ENCODE measurements at places on chromosomes 4 and X.

- DNase-seq = no peak
Measured at GRCh38 chr4:187565416-187565815, 430.2 kb upstream of the ZFP42 start.

DNA sequence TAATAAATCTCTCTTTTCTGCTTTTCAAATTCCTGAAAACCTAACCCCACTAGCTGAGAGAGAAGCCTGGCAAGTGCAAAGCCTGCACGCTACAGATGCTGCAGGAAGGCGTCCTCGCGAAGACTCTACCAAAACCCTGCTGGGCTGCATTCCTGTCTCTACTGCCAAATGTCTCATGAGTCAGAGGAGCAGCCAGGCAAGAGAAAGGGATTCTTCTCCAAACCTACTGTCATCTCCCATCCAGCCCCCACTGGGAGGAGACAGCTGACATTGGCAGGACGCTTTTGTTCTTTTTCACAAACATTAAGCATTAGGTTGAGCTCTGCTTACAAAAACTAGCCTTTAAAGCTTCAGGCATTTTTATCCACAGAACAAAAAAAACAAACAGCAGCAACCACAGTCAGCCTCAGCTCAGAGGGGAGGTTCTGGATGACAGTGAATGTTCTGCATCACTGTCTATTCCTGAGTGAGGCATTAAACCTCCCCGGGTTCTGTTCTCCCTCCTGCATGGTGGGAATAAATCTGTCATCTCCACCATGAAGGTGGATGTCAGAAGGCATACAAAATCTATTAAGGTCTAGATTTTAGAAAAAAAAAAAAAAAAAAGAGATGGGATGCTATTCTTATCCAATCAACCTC, 18.0 kb downstream of the CRMP1 start:
- no peak for DNase-seq

- no peak for DNase-seq
Measured at GRCh38 chrX:99308302-99308701, 1101.8 kb downstream of the PCDH19 start.

DNA sequence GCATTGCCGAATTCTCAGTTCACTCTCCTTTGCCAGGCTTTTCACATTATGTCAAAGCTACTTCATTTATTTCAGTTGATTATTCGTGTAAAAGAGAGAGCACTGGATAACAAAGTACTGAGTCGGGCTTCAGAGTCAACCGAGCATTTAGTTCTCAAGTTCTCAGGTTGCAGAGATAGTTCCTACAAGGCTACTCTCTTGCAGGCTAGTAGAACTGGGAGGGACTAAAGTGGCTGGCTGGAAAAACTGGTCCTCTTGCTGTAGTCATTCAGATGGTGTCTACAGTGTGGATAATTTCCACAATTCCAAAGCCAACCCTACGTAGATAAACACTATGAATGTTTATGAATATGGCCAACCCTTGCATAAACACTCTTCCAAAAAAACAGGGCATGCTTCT, 4.6 kb upstream of the CCNG2 start:
- DNase-seq = no peak

DNA sequence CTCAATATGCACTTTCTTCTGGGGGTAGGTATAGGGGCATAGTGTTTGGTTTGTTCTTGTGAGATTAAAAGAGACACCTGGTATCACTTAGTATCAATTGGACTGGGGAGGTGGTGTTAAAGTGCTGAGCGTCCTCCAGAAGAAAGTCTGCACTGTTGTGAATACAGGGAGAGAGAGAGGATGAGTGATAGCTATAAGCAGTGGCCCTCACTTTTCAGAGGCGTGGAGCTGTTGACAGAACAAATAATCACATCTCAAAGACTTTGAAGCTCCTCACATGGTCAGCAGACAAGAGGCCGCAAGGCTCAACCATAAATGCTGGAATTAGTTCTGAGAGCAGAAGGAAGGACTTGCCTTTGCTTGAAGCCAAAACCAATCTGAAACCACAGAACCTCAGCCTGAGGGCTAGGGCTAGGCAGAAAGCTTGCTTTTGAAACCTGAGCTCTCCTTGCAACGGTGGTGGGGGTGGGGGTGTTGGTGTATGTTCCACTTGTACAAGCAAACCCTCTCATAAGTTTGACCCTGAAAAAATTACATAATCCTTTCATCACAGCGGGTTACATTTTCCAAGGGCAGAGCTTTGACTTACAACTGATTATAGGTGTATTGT, 123.2 kb upstream of the SCML1 start:
- no peak for DNase-seq

- no peak for DNase-seq
Measured at GRCh38 chr4:185352741-185353140, 43.0 kb downstream of the LRP2BP start.

DNA sequence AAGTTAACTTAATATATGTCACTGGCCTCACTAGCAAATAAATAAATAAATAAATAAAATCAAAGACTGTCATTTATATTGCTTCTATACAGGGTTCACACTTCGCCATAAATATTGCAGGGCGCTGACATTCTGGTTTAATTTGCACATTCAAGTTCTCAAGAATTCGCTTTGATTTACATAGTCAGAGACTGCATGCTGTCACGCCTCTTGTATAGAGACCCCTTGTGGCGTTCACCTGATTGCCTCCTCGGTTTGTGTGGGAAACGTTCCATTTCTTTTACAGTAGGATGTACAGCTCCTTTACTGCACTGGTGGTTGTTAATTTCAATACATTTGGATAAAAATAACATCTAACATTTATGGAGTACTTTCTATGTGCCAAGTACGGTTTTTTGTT, 71.3 kb upstream of the ADGRG2 start:
- no peak for DNase-seq

- no peak for DNase-seq
Measured at GRCh38 chr4:3781193-3781886, 15.2 kb downstream of the ADRA2C start.

- no peak for DNase-seq
Measured at GRCh38 chr4:174503079-174503715, 19.1 kb downstream of the HPGD start.

GRCh38 chr4:102263024-102263787, 82.1 kb downstream of the SLC39A8 start:
- DNase-seq = no peak

DNA sequence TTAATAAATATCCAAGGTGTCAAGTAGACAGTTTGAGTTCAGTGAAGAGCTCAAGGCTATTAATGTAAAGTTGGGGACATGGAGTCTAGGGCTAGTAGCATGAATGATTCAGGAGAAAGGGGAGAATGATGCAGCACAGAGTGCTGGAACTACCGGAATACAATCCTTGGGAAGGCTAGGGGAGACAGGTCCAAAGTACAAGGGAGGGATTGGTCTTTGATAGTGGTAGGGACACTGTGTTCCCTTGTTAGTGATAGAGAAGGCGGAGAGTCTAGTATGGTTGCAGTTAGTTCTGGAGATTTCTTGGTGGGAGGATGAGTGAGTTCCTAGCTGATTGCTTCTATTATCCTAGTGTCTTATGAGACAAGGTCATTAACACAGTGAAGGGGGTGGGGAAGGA, 8.7 kb downstream of the GCNA start:
- no peak for DNase-seq

- no peak for DNase-seq
Measured at GRCh38 chr4:184355111-184355604, 119.2 kb downstream of the IRF2 start.

DNA sequence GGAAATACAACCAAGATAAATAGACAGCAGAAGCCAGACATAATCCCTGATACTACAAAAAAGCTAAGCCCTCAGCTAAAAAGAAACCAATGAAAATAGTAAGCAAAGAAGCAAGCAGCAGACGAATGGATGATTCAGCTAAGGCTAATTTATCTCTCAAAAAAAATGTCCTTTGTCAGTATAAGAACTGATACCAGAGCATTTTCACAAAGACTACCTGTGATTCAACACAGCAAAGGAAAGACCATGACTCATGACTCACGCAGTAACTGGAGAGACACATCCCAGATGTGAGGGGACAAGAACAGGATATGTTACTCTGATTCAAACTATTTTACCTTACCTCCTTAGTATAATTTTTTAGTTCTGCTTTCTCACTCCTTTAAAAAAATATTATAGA, 22.7 kb upstream of the TMPRSS11F start:
- DNase-seq = no peak

DNA sequence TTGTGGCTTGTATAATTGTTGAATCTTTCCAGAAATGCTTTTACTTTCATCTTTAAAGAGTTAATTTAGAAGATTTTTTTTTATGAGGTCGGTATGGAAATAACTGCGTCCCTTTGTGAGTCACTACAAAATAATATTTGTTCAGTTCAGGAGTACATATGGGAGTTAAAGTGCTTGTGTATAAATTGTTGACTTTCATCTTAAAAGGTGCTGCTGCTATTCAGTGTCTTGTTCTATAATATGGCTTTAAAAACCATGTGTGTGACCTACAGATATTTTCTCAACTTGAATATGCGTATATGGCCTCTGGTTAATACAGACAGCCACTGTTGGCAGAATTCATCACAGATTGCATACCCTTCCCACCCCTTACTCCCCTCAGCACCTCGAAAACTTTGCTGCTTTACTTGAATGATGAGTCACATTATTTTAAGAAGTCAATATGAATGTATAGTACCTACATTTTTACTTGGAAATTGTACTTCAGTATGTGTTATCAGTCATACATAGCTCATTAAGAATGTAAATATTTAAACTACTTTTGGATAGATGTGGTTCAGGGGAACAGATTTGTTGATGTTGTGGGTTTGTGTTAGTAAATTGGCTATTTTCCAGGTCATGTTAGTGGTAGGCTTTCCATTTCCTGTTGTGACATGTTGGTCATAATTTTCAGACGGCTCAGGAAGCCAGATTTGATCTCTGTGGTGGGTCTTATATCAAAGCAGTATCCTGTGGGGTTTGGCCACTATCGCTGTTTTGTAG, 1.5 kb downstream of the CLCN3 start:
- no peak for DNase-seq

DNA sequence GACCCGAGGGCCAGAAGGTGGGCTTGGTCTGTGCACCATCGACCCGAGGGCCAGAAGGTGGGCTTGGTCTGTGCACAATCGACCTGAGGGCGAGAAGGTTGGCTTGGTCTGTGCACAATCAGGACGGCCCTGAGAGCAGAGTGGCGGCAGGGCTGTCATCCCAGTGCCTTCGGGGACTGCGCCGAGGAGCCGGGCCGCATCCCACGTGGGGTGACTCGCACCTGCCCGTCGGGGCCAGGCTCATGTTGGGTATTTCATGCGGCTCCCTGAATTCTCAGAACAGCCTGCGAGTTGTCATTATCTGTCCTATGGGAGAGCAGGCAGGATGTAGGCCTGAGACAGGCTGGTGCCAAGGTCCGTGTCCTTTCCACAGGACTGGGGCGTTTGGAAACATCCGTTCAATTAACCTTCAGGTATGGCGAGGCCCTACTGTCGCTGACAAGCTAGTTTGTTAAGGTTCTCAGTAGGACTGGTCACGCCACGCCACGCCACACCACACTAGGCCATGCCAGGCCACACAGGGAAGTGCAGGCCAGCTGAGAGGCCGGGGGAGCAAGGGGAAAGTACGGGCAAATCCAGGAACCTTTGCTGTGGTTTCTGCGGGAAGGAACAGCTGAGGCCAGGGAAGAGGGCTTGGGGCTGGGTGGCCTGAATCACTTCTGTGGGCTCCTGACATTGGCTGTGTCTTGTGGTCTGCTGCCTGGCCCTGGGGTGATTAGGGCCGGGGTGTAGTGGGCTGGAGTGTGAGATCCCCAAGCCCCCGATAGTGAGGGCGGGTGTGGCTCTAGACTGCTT, 182.9 kb downstream of the AFAP1 start:
- DNase-seq = no peak

DNA sequence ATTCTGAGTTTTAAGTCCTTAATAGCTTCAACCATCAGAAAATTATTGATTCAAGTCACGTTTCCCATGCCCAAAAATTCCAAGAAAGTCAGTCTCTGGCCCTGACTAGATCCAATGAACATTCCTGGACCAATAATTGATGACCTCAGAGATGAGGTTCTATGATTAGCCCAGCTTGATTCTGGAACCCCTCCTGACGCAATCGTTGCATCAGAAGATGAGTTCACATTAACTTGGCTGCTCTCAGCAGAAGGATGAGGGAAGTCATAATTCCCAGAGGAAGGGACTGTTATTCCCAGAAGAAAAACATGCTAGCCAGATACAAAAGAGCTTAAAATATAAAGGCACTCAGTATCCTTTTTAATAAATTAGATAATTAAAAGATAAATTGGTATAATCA, 34.3 kb upstream of the CPEB2 start:
- DNase-seq = no peak

- DNase-seq = no peak
Measured at GRCh38 chr4:152220201-152220666, 315.7 kb downstream of the FBXW7 start.

GRCh38 chr4:148780426-148781005, 338.3 kb upstream of the NR3C2 start:
- no peak for DNase-seq

DNA sequence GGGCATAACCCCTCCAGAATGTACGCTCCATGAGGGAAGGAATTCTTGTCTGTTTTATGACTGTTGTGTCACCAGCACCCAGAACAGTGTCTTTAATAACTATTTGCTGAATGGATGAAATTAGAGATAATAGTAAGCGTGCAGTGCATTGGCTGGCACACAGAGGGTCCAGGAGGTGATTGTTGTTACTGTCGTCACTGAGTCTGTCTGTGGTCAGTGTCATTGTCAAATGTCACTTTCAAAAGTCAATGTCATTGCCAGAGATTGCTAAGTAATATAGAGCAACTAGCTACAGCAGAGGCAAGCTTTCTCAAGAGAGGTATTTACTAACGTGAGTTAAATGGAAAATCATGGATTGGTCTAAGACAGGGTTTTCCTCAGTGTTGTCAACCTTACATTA, 70.7 kb downstream of the ARHGEF38 start:
- DNase-seq = no peak

DNA sequence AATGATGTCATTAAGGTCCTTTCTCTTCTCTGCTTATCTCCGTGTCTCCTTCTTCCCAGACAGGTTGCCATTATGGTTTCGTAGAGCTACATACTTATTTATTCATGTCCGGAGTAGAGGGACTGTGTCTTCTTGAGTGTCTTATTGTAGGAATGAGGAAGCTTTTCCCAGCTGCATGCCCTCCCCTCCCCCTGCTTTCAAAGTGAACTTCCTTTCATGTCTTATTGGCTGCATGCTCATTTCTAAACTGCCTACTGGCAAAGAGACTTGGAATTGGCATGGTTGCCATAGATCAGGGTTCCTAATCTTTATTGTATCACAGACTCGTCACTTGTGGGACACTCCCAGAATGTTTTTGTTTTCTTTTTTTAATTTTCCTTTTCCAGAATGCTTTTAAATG, 15.4 kb downstream of the VAMP7 start:
- DNase-seq = no peak

Measured in activated CD8-positive, alpha-beta memory T cell treated with anti-CD3 and anti-CD28 coated beads for 4 hours (primary cell).